ENCODE measurements at places on chromosomes 16 and 17. TPM values are rescaled to one million over a fixed set of nuclear protein-coding genes. Genes with fewer than 3 reads are reported as not detected.

- no peak for DNase-seq
Measured at GRCh38 chr16:87636050-87636684, 33.9 kb downstream of the JPH3 start.

CHMP6 gene
- total RNA-seq = 35.9 TPM

GRCh38 chr16:82874271-82874670 lies 247.5 kb downstream of the CDH13 start:
- no peak for DNase-seq

DNA sequence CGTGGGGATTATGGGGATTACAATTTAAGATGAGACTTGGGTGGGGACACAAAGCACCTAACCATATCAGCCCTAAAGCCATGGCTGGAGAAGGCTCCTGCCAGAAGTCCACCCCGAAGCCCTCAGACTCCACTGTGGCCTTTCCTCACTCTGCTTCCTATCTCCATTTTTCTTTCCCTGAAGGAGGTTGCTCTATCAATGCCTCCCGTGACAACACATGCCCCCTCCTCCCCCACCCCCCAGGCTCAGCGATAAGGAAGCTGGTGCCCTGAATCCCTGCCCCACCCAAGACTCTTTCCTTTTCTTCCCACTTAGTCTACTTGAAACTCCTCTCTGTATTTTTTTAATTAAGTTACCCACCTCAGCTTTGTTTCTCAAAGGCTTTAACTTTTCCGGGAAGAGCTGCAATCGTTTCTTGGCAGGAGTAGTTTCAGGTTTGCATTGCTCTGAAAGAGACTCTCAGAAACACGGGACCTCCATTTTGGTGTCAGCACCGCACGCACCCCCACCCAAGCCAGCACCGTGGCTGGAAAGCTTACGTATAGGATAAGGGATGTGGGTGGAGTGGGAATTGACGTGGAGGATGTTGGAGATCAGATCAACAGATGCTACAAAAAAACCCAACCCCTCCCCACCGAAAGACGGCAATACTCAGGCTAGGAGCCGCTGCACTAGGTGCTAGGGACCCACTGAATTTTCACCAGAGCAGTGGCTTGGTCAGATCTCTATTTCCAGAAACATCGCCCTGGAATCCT lies 15.2 kb upstream of the CA4 start:
- no peak for DNase-seq

DNA sequence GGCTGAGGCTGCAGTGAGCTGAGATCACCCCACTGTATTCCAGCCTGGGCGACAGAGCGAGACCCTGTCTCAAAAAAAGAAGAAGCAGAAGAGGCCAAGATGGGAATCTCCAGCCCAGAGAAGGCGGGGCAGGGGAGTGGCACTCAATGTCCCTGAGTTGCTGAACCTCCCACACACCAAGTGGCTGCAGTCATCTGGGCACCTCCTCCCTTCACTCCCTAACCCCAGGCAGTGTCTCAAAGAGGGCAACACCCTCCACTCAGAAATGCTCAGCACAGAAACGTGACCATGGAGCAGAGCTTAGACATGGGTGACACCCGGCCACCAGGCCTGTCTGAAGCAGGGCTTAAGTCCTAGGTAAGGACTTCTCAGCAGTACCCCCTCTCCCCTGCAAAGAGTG lies 36.3 kb upstream of the BCAR1 start:
- DNase-seq = no peak

GRCh38 chr17:81306491-81306890 lies 11.4 kb upstream of the SLC38A10 start:
- DNase-seq = no peak

GRCh38 chr17:19652595-19652994 lies 4.0 kb downstream of the ALDH3A2 start:
- DNase-seq = peak; percentile 23

DNA sequence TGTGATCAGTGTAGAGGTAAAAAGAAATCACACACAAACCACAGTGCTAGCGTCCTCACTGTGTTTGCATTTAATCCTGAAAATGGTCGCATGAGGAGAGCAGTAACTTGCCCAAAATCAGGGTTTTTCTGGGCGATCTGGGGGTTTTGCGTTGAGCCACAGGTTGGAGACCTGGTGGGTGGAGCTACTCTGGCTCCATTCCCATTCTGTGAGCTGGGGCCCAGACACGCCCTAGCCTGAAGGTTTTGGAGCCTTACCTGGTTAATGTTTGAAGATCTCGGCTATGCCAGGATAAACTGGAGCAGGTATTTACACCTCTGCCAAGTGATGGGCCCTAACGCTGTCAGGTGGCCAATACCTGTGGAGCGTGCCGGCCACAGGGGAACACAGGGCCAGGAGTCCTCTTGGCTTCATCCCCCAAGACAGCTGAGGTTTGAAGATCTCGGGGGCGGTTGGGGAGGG lies 48.4 kb downstream of the MPRIP start:
- DNase-seq = no peak

ORAI3 gene
- total RNA-seq = 25.2 TPM

GRCh38 chr16:31420037-31420436 lies 8.1 kb downstream of the COX6A2 start:
- DNase-seq = no peak

GRCh38 chr16:79286646-79287423 lies 313.7 kb downstream of the MAF start:
- DNase-seq = no peak

DNA sequence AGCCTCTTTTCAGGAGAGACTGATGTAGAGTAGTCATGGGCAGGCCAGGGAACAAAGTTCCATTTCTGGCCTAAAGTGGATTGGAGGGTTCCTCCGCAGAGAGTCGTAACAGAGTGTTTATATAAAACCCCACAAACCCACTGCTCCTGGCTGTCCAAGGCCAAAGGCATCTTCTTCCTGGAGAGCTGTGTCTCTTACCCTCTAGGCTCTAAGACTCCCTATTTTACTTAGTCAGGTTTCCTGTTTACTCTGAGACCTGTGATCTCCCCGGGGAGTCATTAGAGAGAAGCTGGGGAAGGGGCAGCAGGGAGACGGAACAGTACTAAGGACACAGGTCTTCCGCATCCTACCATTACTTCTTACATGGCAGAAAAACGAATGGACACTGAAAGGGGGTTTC lies 69.5 kb downstream of the HIC1 start:
- DNase-seq = no peak

GRCh38 chr17:63573634-63574033 lies 23.4 kb downstream of the DCAF7 start:
- no peak for DNase-seq

NUPR1 gene
- total RNA-seq = 124 TPM

DNA sequence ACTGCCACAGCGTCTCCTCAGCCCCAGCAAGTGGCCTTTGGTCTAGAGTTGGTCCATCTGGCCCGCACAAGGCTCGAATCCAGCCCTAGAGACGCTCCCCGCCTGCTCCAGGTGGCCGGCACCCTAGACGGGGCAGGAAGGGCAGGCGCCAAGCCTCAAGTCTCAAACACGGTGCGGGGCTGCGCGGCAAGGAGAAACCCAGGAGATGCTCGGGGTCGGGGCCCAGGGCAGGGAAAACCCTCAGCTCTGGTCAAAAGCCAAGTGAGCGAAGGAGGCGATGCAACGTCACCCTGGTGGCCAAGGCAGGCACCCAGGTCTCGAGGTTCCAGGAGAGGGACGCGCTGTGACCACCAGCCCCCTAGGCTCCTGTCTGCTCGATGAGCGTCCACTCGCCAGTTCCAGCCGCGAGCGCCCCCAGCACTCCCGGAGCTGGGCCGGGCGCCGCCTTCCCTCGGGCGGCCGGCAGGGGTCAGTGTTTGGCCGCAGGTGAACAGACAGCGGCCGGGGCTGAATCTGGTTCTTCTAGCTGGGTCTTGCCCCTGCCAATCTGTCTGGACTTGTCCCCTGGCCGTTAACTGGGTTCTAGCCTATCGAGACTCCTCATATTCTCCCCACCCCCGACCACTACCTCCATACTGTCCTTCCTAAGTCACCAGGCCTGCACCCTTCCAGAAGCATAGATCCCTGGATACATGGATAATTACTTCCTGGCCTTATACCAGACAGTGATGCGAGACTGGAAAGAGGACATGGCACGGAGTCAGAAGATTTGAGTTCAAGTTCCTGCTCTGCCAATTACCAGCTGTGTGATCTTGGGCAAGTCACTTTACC lies 44.0 kb downstream of the PRAC1 start:
- DNase-seq = peak; percentile 88

TM4SF5 gene
- total RNA-seq = not detected

DNA sequence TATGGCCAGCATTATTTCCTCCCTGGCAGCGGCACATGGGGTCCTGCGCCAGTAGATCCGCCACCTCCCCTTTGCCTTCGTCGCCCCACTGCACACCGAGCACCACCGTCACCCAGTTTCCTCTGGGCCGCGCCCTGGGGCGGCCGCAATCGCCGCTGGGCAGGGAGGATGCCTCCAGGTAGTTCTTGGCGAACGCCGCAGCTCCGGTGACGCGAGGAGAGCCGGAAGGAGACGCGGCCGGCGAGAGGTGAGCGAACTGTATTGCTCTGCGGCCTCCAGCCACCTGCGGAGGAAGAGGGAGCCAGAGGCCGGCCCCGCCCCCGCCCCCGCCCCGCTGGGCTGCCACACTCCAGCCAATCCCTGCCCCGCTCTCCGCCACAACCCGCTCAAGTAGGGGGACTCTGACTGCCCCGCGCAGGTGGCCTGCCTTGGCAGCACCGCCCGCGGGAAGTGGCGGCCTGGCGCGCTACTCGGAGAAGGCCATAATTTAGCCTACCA lies 11.8 kb upstream of the SLFN13 start:
- DNase-seq = no peak

- DNase-seq = no peak
Measured at GRCh38 chr17:13822700-13823099, 221.0 kb upstream of the HS3ST3A1 start.

DNA sequence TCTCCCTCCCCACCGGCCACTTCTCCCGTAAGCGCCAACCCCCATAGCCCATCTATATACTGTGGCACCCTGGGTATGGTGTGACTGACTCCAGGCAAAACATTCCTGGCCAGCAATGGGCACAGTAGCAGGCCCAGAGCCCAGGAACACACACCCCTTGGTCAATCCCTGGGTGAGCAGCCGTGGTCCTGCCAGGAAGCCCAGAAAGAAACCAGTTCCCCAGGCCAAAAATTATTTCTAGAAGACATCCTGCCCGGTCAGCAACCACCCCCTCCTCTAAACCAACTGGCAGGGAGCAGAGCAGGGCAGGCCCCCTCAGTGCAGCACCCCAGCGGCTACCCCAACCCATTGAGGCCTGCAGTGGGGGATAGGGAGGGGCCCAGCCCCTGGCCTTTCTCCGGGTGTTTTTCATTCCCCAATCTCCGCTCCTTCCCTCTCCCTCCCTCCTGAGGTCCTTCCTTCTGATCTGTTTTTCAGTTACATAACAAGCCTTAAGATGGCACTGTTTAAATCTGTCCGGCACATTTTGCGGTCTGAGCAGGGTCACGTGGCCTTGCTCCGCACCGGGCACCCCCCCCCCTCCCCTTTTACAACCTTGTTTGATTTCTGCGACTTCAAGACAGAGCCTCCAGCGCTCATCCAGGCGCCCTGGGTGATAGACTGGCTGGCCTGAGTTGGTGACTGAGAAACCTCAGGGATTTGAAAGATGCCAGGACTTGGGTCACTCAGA lies 2.0 kb downstream of the NPTX1 start:
- DNase-seq = no peak

GRCh38 chr17:83147280-83147679 lies 67.9 kb downstream of the METRNL start:
- DNase-seq = no peak

SDF2 gene
- 71.0 TPM for total RNA-seq

DNA sequence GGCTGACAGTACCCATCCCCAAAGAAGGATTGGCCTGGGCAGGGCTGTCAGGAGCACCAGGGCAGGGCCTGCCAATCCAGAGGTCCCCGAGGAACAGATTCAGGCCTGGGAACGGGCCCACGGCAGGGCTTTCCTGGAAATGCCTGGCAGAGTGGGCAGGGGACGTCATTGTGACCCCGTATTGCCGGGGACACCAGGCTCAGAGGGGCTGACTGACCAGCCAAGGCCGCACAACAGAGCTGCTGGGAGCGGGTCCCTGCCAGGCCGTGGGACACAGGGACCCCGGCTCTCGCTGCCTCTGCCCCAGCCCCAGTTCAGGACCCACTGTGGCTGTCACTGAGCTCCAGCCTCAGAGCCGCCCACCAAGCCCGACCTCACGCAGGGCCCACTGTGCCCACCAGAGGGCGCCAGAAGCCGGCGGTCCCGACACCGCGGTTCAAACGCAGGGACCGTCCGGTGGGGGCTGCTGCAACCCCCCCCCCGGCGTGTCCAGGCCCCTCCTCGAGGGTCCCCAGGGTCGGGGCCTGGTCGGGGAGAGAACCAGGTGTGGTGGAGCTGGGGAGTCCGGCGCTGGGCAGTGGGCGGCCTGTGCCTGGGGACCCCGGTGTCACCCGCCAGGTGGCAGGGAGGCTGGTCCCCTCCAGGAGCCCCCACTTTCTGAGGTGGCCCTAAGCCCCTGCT lies 15.2 kb upstream of the SSTR5 start:
- no peak for DNase-seq

DNA sequence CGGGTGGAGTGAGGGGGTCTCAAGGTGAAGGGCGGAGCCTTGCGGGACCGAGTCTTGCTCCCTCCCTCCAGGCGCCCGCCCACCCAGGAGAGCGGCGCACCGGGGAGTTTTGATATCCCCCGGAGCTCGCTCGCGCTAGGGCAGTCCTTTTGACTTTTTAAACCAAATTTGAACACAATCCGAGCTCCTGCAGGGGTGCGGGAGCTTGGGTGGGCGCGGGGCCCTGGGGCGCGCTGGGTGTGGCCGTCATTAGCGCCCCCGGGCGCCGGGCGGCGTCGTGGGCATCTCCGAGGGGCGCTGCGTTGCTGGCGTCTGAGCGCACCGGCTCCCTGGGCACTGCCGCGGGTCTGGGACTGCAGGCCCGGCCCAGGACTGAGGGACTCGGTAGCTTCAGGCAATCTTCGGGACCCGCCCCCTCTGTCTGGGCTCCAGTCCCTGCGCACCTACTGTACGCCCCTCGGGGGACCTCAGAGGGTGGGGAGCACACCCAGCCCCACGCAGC lies 10.9 kb downstream of the MAF start:
- DNase-seq = no peak

GRCh38 chr16:23537390-23537789 lies 19.8 kb downstream of the EARS2 start:
- no peak for DNase-seq

- DNase-seq = no peak
Measured at GRCh38 chr16:57462978-57463362, 491 bp downstream of the POLR2C start.

SAMD14 gene
- total RNA-seq = 36.8 TPM

TP53TG3C gene
- not detected for total RNA-seq

All from osteocyte (in vitro differentiated cells).